ENCODE measurements at places on chromosomes 7 and 10.
A peak's percentile ranks its signal among the peaks of the same experiment; 100 is the strongest.

DNA sequence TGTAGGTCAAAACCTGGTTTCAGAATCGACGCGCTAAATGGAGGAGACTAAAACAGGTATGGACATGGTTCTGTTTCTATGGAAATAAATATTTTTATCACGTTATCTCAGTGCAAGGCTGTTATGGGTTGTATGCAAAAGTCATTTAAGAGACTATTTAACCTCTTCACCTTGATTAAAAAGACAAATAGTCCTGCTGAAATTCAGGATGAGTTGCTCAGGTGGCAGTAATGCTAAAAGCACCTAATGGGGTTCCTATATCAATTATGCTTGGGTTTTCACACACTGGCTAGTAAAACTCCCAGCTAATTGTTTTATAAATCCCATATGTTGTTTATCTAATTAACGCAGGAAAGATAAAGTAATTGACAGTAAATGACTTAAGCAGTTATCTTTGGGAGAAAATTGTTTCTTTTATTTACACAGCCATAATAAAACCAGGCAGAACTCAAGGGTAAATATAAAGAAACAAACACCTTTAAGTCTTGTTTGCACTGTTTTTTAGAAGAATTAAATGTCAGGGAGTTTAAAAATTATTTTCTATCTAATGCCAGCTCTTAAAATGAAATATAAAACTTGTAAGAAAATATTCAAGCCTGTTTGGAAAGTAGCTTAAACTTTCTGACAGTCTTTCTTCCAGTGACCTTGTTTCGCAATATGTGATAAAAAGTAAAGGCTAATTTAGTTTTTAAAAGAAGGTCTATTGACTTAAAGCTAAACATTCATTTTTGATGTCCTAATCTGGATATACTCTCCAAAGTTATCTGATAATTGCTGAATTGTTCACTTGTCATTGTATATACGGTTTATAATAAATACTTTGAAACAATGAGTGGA lies 3.2 kb downstream of the HHEX start:
- no peak for DNase-seq

DNA sequence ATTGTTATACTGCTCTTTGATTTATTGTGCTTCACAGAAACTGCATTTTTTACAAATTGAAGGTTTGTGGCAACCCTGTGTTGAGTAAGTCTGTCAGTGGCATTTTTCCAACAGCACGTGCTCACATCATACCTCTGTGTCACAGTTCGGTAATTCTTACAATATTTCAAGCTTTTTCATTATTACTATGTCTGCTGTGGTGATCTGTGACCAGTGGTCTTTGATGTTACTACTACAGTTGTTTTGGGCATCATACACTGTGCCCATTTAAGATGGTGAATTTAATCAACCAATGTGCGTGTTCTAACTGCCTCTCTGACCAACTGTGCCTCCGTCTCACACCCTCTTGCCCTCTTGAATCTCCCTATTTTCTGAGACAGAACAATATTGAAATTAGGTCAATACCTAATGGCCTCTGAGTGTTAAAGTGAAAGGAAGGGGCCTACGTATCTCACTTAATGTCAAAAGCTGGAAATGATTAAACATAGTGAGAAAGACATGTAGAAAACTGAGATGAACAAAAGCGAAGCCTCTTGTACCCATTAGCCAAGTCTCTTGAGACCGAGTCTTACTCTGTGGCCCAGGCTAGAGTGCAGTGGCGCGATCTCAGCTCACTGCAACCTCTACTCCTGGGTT lies 20.2 kb upstream of the ASL start:
- no peak for DNase-seq

- DNase-seq = no peak
Observed at GRCh38 chr10:79402951-79403350, 42.5 kb downstream of the ZCCHC24 start.

GRCh38 chr7:130970196-130970595 lies 236.2 kb upstream of the KLF14 start:
- DNase-seq = no peak

DNA sequence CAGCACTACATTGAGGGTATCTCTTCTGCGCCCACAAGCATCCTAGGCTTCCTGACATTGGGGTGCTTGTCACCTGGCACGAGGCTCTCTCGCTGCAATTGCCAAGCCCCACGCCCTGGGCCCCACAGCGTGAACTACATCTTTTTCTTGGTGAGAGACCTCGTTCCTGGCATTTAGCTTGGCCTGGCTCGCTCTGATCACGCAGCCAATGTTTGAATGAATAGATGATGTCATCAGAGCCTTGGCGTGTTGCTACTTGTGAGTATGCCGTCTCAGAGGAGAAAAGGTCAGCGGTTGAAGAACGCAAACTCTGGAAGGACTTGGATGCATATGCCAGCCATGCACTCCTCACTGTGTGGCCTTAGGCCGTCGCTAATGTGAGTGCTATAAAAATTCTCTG lies 150.2 kb upstream of the AUTS2 start:
- no peak for DNase-seq

GRCh38 chr7:148304083-148304335 lies 286.6 kb upstream of the C7orf33 start:
- no peak for DNase-seq

- peak; percentile 10 for DNase-seq
Observed at GRCh38 chr7:97732565-97733275, 834 bp downstream of the TAC1 start.

DNA sequence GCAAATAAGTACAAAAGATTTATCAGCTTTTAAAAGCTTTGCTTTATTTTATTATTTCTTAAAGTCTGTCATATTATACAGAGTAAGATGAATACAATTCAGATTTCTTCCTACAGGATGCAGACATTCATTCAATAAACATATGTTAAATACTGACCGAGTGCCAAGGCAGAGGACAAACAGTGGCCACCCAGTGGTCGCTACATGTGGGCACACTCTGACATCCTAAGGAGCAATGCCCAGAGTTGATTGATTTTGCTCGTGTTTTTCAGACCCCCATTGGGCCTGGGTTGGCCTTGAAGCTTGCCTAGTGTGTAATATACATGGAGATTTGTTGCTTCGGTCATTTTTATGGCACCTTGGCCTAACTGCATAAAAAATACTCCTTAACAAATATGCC lies 201.2 kb downstream of the CCDC3 start:
- DNase-seq = no peak

DNA sequence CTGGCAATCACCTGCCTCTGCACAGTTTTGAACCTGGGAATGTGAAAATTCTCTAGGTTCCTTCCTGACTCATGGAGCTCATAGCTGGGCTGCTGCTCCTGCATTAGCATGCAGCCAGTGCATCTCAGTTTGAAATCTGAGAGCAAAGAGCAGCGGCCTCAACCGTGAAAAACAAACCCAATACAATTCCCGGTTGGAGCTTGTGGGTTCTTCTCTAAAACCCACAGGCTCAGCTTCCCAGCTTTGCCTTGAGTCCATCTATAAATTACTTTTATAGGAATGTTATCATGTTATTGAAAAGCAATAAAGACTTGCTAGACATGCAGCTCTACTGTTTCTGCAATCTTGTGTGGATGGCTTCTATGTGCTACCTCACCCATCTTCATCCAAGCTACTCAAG lies 191.7 kb downstream of the CXCL12 start:
- no peak for DNase-seq

- DNase-seq = no peak
Observed at GRCh38 chr7:98840722-98841121, 29.1 kb downstream of the TMEM130 start.

DNA sequence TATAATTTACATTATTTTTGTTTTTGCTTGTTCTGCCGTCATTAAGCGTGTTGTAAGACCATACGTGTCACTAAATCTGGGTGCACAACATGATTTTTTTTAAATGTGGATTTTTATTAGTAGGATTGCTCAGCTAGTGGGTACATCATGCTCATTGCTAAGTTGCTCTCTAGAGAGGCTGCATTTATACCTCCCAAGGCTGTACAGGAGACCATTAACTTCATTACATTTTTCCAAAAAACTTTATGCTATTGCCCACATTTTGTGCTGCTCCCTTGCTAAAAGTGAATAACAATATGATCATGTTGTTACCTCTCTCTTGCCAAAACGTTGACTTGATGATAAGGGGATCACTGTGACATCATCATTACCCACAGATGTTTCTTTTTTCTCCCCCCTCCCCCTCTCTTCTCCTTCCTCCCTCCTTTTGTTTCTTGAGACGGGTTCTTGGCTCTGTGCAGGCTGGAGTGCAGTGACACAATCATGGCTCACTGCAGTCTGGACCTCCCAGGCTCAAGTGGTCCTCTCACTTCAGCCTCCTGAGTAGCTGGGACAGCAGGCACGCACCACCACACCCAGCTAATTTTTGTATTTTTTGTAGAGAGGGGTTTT lies 65.1 kb downstream of the BMPR1A start:
- no peak for DNase-seq

GRCh38 chr7:23249486-23249885 lies 2.9 kb downstream of the GPNMB start:
- DNase-seq = no peak

DNA sequence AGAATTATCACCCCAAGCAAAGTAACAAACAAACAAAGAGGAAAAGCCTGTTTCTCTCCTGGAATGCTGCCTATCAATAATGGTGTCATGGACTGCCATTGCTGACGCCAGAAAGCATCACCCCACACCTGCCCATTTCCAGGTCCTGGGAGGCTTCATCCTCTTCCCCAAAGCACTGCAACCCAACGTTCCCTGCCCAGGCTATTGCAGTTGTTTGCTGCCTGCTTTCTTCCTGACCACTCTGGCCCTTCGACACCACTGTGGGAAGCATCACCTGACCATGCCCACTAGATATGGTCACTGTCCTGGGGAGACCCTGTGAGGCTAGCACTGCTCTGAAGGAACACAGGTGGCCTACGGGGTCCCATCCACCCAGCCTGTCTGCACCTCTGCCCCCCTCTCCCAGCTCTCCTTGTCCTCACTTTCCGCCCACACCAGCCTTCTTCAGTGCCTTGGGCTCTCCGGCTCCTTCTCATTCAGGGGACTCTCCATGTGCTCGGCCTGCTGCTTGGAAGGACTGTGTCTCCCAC lies 439.6 kb downstream of the GLRX3 start:
- DNase-seq = no peak

- DNase-seq = no peak
Observed at GRCh38 chr10:129545261-129545660, 78.2 kb downstream of the MGMT start.

GRCh38 chr10:120514035-120514620 lies 57.1 kb downstream of the PLPP4 start:
- DNase-seq = peak; percentile 58

- peak; percentile 56 for DNase-seq
Observed at GRCh38 chr10:23408330-23408976, 30.4 kb upstream of the OTUD1 start.

DNA sequence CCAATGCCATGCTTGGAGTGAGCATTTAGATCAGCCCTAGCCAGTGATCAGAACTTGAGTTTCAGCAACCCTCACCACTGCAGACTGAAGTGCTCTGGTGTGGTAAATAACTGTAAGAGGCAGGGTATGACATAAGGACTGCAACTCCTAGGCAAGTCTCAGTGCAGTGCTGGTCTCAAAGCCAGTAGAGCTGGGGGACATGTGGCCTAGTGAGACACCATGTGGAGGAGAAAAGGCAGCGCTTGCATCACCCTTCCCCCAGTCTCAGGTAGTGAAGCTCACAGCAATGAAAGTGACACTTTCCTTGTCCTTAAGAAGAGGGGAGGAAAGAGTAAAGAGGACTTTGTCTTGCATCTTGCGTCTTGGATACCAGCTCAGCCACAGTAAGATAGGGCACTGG lies 386.8 kb upstream of the POT1 start:
- no peak for DNase-seq

GRCh38 chr7:47594406-47594805 lies 12.5 kb upstream of the TNS3 start:
- no peak for DNase-seq

GRCh38 chr10:5590816-5591215 lies 66.1 kb downstream of the CALML3 start:
- no peak for DNase-seq

DNA sequence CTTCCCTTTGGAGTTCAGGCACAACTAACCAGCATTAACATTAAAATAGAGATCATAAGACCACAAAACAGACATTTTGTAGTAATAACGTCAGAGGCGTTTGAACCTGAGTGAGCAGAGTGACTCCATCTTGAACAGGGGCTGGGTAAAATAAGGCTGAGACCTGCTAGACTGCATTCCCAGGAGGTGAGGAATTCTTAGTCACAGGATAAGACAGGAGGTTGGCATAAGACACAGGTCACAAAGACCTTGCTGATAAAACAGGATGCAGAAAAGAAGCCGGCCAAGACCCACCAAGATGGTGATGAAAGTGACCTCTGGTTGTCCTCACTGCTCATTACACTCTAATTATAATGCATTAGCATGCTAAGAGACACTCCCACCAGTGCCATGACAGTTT lies 493.2 kb upstream of the AUTS2 start:
- DNase-seq = no peak
